ENCODE measurements at places on chromosomes 11 and 22.
A peak's percentile ranks its signal among the peaks of the same experiment; 100 is the strongest.

DNA sequence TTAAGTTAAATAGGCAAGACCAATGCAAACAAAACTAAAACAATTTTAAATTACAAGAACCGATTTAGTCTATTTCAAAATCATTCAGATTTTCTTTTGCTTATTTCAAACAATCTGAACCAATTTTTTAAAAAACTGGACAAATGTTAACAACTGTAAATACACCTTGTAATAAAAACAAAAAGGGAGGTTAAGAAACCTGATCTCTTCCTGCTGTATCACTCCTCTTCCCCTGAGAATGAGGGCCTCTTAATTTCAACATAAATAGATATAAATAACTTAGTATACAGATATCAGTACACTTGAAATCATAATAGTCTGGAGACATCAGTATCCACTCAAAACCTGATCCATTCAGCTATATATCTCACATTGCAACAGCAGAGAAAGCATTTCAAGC lies 346.6 kb downstream of the TTC28 start:
- no peak for DNase-seq

DNA sequence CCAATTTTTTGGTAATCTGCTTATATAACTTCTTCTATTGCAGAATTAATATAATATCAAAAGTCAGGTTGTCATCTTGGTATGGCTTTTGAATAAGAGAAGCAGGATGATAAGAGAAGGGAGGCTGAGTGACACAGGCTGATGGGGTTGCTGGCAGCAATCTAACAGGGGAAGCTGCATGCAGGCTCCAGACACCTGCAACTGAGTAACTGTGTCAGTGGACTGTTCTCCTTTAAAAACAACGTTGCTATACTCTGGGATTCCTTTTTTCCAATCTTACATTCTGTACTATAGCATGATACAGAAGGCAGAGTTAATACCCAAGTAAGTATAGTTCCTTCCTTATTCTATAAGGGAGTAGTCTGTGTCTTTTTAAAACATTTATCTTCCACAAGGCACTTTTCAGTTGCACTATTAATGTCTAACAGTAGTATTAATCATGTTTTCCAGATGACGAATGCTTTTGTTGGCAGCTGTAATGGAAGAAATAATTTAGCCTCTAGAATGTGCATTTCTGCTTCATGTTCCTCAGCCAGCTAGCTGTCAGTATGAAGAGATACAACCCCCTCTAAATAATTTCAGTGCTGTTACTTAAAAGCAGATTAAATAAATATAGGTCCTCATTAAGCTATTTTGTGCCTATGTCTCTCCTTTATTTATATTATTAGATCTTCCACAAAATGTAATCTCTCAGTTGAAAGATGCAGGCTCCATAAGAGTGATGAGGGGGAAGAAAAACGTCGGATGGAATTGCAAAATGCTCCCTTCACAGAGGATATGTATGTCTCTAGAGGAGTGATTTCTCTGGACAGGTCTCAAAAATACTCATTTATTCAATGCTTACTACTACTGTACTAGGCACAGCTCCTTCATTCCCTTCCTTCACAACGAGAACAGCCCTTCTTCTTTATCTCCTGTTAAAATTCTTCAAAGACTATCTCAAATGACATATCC lies 50.8 kb downstream of the ATG16L2 start:
- peak; percentile 31 for DNase-seq

DNA sequence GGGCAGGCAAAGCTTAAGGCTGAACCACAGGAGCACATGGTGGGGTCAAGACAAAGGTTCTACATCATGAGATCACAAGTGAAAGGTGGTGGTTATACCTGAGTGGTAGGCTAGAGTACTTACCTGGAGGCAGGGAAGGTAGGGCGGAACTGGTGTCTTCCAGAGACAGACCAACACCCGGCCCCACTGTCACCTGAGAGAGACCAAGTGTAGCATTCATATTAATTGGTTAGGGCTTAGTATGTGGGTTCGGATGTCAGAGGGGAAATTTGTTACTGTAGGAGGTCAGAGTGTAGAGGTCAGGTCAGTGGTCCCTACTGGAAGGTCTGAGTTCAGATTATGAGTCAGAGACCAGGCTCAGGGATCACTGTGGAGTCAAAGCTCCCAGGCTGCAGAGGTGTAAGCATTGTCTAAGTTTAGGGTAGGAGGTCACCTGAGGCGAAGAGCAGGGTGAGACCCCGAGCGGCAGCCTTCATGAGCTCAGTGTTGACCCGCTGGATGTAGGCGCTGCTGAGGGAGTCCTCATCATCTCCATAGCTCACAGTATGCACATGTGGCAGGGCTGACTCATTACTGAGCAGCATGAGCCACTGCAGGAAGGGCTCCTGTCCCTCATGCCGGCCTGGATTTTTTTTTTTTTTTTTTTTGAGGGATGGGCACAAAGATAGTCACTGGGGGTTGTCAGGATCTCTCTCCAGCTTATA lies 3.2 kb downstream of the TPP1 start:
- DNase-seq = no peak

GRCh38 chr11:33515347-33515746 lies 185.3 kb downstream of the C11orf91 start:
- DNase-seq = peak; percentile 28

GRCh38 chr11:133906241-133906640 lies 50.5 kb downstream of the IGSF9B start:
- no peak for DNase-seq

DNA sequence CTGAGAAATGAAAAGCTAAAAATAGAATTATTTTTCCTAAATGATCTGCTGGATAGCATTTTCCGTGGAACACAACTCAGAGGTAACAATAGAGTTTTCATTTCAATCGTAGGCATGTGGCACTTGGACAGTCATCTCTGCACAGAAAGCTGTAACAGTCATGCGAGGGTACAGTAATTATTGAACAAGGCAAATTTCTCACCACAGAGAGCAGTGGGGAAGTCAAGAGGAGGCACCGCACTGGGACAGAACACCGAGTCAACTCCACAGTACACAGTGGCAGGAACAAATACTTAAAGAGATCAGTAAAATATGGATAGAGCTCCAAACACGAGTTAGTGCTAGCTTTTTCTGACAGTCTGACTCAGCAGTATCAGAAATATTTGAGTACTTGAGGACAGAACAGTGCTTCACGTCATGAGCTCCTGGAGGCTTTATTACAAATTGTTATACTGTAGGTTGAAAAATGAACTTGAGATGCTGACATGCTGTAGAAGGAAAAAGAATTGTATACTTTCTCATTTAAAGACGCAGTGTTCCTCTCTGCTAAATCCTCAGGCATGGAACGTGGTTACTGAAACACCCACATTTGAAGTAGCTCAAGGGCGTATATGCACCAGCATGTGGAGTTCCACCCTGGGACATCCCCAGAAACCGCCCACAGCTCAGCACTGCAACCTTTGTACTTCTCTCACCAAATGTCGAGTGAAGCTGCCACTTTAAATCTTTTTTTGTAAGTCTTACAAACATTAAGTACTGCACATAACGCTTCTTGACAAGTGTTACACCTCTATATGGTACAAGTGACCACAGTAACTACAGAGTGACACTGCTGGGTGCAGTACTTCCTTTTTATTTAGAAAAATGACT lies 27.4 kb upstream of the YPEL1 start:
- DNase-seq = no peak

- DNase-seq = no peak
Measured at GRCh38 chr11:122085264-122085663, 30.8 kb downstream of the BLID start.

GRCh38 chr11:18243783-18244362 lies 4.6 kb downstream of the SAA2 start:
- peak; percentile 31 for DNase-seq
